ENCODE measurements at places on chromosomes 7 and 10.

DNA sequence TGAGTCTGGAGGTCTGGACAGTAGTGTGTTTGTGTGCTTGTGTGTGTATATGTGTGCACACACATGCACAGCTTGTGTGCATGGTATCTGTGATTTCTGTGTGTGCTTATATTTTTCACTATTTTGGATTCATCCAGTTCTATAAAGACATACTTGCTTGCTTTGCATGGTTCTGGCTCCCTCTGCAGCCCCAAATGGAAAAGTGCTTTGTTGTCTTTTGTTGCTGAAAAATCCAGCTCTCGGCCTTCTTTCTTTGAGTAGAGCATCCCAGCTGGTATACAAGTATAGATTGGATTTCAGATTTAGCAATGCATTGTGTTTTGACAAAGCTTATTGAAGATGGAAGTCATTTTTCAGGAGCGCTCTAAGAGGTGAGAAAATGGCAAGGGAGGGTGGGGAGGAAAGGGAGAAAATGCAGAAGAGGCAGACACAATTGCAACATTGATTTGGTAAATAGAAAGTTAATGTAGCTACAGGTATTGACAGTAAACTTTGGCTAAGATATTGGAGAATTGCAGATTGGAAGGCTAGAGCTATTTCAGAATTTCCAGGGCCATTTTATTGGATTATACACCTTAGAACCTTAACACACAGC is 333.9 kb downstream of the AUTS2 start:
- no peak for DNase-seq

- no peak for DNase-seq
Measured at GRCh38 chr7:108488768-108489538, 32.7 kb upstream of the NRCAM start.

GRCh38 chr7:71548746-71549145 is 416.8 kb downstream of the GALNT17 start:
- no peak for DNase-seq

- DNase-seq = no peak
Measured at GRCh38 chr10:29773675-29774091, 138.9 kb upstream of the SVIL start.

GRCh38 chr10:123882681-123883445 is 8.7 kb downstream of the CPXM2 start:
- DNase-seq = no peak

DNA sequence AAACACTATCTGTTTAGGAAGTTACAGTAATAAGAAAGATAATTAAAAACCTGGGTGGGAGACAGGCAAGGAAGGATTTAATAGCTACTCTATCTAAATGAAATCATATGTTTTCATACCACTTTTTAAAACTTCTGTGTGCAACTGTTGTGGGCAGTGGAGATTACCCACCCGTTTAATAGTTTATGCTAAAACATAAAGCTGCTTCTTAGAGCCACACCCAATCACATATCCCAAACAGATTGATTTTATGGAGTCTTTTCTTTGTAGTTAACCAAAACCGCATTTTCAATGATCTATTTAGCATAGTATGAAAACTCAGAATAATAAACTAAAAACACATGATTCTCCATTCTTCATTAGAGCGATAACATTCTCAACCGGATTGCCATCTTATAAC is 304.1 kb downstream of the AGMO start:
- no peak for DNase-seq

- no peak for DNase-seq
Measured at GRCh38 chr10:123553810-123554430, 112.2 kb upstream of the GPR26 start.

DNA sequence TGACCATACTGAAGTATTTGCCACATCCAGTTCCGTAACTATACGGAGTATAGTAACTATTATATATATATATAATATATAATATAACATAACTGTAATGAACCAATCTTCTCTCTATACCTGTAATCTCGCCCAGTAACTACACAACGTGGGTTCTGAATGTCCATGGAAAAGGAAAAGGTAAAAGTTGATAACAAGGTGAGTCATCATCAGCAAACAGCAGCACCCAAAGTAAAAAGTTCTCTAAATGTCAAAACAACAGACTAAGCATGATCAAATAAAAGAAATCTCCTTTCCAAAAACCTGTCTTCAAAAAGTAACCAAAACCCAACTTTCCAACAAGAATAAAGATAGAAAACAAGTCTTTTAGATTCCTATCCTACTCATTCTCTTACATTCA is 42.8 kb downstream of the ELAPOR2 start:
- no peak for DNase-seq

DNA sequence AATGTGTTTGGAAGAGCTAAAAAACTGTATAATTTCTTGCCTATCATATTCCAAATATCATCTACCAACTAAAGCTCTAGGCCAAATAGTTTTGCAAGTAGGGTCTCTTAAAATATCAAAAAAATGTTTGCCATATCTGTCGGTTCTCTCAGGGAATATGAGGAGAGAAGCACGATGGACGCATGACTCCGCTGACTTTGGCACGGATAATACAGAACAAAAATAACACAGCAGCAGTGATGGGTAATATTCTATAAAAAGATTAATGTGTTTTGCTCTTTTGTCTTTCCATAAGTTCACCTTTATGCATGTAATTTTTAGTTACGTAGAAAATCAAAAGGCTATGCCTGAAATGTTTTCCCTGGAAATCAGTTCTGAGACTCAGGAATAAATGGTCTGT is 919 bp upstream of the IDI2 start:
- no peak for DNase-seq

DNA sequence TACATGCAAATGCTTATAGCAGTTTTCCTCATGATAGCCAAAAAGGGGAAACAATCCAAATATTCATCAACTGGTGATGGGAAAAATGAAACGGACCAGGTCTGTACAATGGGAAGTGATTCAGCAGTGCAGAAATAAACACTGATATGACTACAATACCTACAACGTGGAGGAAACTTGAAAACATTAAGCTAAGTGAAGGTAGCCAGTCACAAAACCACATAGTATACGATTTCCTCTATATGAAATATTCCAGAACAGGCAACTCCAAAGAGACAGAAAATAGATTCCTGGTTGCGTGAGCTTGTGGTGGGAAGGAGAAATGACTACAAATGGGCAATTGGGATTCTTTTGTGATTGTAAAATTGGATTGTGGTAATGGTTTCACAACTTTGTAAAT is 263.1 kb upstream of the PITRM1 start:
- DNase-seq = no peak

GRCh38 chr7:92755680-92756079 is 80.7 kb downstream of the CDK6 start:
- no peak for DNase-seq

DNA sequence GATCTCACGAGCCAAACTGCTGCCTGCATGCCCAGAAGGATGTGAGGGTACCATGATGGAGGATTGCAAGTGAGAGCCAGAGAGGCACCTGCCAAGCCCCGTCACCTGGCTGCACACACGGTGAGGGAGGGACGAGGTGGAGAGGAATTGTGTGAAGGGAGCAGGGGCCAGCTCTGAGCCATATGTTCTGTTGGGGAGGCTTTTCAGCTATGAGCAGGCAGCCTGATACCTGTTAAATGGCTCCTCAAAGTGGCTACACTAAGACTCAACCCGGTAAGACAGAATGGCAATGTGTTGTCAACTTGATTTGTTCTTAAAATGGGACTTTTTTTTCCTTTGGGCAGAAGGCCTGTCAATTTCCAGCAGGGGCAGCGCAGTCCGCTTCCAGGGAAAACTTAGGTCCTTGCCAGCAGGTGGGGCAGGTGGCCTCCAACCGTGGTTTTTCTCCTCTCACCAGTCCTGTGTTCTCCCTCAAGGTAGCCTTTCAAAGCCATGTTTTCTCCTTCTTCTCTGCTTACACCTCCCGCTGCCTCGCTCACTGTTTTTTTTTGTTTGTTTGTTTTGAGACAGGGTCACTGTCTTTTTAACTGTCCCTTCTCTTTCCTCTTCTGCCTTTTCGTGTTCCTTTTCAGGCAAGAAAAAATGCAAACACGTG is 57.7 kb upstream of the ZNRF2 start:
- DNase-seq = peak; percentile 28

DNA sequence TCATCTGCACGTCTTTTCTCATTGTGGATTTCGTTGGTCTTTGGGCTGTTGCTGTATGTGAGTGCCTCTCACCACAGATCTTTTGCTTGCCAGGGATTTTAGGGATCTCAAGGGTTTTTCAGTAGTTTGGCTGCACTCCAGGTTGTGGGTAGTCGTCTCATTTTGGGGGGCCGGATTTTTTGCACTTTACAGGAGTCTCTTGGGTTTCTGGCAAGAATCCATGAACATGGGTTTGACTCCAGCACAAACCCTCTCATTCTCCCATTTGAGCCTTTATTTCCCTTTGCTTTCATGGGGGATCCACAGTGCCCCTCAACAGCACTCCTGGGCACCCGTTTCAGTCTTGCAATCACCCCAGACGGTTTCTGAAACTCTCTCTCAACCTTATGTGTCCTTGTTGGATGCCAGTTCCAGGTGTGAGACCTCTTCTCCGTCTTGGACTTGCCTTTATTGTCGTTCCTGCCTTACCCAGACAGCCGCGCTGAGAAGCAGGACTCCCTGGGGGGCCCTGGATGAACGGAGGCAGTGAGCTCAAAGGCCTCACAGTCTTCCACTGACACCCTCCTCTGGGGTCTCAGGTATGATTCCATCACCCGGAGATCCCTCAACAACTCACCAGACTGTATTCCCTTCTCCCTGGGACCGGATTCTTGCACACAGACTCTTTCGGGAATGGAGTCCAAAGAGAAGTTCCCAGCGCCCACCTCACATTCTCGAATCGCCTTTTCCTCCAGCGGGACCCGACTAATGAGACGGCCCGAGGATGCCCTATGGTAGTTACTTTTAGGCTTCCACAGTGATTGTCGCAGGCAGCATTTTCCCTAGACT is 18.8 kb upstream of the ZNF273 start:
- DNase-seq = no peak

- no peak for DNase-seq
Measured at GRCh38 chr7:81769891-81770727, at the start of gene HGF. Gene HGF, minus strand, starts transcription at chr7:81770047. Its CDS starts 76 bp downstream, at chr7:81769971.

DNA sequence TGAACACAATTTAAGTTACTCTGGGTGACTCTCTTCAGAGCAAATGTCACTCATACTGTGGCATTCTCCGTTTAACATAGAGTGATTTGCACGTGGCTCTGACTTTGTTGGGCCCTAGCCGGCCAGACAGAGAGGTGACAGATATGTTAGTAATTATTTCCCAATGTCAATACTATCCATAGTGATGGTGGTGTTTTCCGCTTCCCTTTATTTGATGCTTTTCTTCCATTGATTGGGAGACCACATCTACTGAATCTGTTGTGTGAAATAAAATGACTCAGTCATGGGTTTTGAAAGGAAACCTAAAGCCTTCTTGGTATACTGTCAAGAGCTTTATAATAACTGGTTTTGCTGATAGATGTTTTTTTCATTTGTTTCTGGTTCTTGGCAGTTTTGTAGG is 7.4 kb downstream of the AVL9 start:
- no peak for DNase-seq

- no peak for DNase-seq
Measured at GRCh38 chr7:92133133-92133736, 1.0 kb downstream of the CYP51A1 start.

- DNase-seq = no peak
Measured at GRCh38 chr10:7891634-7892033, 73.3 kb downstream of the TAF3 start.

DNA sequence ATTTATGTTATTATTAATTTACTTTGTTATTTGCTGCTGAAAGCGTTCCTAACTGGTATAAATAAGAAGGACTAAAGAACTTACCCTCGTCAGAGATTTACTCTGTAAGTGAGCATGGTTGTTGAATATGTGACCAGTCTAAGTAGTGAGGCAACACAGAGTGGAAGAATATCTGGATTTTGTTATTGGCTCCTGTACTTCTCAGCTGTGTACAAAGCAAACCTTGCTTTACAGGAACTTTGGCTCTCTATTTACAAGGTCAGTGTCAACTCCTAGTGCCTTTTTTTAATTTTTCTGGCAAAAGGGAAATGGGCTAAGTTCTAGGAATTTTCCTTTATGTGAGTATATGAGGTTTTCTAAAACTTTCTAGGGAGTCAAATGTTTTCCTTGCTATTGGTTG is 35.6 kb downstream of the PDK4 start:
- no peak for DNase-seq

GRCh38 chr7:100545360-100546128 is 6.5 kb downstream of the AGFG2 start:
- no peak for DNase-seq

- DNase-seq = no peak
Measured at GRCh38 chr7:114922026-114922651, at the start of gene MDFIC. Gene MDFIC, plus strand, starts transcription at chr7:114922094. Its CDS starts 940 bp downstream, at chr7:114923034.

DNA sequence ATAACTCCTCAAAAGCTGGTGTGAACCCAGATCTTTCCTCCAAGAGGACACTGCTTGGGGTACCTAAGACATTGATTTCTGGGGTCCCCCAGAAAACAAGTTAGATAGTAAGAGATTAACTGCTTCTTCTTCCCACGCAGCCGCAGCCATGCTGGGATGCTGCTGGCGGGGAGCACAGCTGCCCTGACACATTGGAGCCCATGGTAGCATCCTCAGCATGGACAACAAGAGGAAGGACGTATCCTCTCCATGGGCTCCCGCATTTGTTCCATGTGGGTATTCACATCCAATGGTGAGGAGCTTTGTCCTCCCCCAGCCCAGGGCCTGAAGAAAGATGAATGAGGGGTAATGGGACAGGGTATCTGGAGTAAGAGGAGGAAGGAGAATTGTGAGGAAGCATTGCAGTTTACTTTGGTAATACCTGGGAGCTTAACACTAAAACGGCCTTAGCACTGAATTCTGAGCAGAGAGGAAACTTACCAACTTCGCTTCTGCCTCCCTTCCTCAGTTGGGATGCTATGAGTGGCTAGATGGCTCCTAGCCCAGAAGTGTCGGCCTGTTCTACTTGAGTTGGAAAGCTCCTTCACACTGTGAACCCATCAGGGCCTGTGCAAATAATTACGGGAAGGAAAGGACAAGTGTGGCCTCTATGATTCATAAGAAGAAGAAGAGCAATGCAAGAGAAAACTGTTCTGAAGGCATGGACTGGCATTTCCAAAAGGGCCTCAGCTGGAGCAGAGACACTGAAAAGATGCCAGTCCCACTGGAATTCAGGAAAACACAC is 43.9 kb downstream of the C10orf120 start:
- no peak for DNase-seq

DNA sequence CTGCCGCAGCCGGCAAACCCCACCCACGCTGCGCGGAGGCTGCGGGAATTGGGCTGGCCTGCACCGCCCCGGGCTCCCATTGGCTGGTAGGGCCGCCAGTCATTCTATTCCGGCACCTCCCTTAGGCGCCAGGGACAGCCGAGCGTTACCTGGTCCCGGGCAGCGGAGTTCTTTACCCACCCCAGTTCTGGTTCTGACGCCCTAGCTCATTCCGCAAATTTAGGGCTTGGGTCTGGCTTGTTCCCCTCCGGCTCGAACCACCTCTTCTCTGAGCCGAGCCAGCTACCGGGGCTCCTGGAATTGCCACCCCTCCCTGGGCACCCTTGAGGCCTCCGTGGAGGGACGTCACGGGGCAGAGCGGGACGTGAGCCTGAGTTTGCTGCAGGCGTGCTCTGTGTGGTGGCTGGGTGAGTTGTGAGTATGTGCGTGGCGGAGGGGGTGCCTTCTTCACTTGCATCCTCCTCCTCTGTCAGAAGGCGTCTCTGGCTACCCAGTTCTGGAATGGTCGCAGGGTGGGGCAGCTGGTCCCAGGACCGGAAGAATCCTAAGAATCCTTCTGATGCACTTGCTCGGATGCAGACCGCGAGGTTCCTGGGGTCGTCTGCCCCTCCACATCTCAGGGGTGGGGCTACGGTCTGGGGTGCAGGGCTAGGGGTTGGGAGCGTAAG is at the start of the genes PDZD7 and SFXN3:
PDZD7 (minus strand) TSS at position 2 of the 668 bp plus-strand sequence. CDS start 910 bp downstream, outside the sequence.
SFXN3 (plus strand) TSS at position 107 of the 668 bp plus-strand sequence. CDS start 3,461 bp downstream, outside the sequence.
- DNase-seq = peak; percentile 88

GRCh38 chr10:118220346-118220850 is 121.7 kb downstream of the FAM204A start:
- DNase-seq = no peak
